ENCODE measurements at places on chromosomes 5 and 9.
A peak's percentile ranks its signal among the peaks of the same experiment; 100 is the strongest.

GRCh38 chr5:82255844-82256243 is 22.3 kb downstream of the RPS23 start:
- H3K27ac ChIP-seq, result no peak overlapping the region
- peaks cover 3% of the 10 kb centered on the region for H3K36me3 ChIP-seq
- no peak overlapping the region for H3K4me3 ChIP-seq
- no peaks in the 10 kb centered on the region for H3K27me3 ChIP-seq

DNA sequence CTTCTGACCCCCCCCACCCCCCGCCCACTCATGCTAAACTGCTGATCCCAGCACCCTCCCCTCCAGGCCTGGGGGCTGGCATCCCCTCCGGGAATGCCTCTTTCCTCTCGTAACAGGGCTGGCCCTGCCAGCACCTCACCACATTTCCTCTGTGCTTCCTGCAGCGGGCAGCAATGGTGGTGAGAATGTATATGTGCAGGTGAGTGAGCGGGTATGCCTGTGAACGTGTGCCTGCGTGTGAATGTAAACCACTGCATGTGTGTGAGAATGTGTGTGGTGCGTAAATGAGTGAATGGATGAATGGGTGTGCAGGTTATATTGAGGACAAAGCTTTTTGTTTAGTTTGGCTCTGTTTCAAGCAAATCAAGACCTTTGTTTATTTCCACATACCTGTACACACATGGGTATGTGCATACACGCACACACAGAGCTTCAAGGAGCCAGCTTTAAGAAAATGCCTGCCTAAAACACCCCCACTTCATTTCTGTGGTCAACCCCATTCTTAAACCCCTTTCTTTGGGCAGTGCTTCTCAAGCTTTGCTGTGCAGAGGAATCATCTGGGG is 95.7 kb upstream of the SHB start:
- H3K27me3 ChIP-seq, result no peaks in the 10 kb centered on the region
- no peak for DNase-seq
- H3K4me1 ChIP-seq, result peaks cover 3% of the 10 kb centered on the region
- no peak overlapping the region for H3K4me3 ChIP-seq
- no peaks in the 10 kb centered on the region for H3K36me3 ChIP-seq

- no peaks in the 10 kb centered on the region for H3K36me3 ChIP-seq
- no peak overlapping the region for H3K4me3 ChIP-seq
- H3K27me3 ChIP-seq, result peaks cover 8% of the 10 kb centered on the region
- H3K27ac ChIP-seq, result no peak overlapping the region
Observed at GRCh38 chr9:113657765-113658544, 194.4 kb downstream of the RGS3 start.

DNA sequence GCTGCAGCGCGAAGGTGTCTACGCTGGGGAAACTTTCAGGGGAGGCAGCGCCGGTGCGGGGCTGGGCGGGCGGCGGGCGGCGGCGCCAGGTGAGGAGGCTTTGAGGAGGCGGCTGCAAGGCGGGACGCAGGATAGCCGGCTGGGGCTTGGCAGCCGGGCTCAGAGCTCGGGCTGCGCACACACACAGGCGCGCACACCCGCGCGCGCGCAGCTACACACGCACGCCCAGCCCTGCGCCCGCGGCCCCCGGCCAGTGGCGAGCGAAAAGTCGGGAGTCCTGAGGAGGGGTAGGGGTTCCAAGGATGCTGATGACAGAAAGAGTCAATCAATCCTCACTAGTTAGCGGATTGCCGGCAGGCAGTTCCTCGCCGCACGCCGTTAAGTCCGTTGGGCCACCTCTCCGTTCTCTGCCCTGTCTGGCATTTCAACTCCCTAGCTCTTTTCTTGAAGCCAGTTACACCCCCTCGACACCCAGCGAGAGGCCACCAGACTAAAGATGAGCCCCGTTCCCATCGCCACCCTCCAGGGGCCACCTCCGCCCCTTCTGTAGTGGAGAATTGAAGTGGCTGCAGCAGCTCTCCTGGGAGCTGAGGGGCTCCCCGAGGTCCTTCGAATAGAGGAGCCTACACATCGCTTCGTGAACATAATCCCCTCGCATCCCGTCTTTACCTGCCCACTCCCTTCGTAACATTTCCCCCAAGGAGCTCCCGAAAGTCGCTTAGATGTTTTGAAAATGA is 1640.3 kb upstream of the C9orf72 start:
- no peak within 1 kb of the TSS for H3K27ac ChIP-seq
- DNase-seq, result no peak
- H3K36me3 ChIP-seq, result no peaks in the 10 kb centered on the region
- H3K4me1 ChIP-seq, result peaks cover 8% of the 10 kb centered on the region
- H3K27me3 ChIP-seq, result peaks cover 69% of the 10 kb centered on the region
- peak within 1 kb of the TSS; percentile 55 for H3K4me3 ChIP-seq

DNA sequence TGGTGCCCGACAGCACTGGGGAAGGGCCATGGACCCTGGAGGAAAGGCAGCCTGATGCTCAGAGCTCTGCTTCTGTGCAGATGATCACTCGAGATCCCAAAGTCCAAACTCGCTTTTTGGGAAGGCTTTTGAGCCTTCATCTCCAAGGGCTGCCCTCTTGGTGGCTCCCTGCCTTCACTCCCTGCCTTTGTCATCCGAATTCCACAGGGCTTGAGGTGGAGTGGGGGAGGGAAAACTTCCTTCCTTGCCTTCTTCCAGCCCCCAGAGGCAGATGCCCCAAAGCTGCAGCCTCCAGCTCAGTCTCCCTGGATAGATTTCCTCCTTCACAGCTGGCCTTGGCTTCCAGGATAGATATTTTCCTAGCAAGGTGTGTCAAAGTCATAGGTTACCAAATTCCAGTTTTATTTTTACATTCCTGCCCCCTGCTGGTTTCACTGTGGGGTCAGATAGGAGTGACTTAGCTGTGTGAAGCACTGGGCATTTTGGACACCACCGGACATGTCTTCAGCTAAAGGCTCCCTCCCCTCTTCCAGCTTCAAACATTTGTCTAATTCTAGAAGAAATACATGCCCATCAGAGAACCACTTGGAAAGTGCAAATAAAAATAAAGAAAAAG is 268.2 kb downstream of the HSPA4 start:
- DNase-seq, result no peak
- no peak overlapping the region for H3K4me3 ChIP-seq
- peaks cover 17% of the 10 kb centered on the region for H3K4me1 ChIP-seq
- H3K36me3 ChIP-seq, result no peaks in the 10 kb centered on the region
- no peaks in the 10 kb centered on the region for H3K27me3 ChIP-seq
- no peak overlapping the region for H3K27ac ChIP-seq

DNA sequence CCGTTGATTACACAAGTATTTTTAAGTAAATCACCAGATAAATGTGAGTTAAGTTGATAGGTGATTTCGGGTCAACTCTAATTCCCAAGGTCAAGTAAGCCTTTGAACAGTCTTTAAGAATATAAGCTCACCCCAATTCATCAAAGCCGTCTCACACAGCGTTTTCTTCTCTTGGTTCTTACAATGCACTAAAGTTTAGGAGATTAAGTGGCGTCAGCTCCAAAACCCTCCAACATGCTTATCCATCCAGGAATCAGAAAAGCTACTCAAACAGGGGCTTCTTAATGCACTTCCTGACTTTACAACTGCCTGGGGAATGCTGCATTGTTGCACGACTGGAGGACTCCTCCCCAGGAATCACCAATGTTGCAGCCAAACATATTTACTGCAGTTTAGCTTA is 206.2 kb upstream of the EFNA5 start:
- peaks cover 1% of the 10 kb centered on the region for H3K36me3 ChIP-seq
- peaks cover 5% of the 10 kb centered on the region for H3K4me1 ChIP-seq
- no peaks in the 10 kb centered on the region for H3K27me3 ChIP-seq
- no peak for DNase-seq
- no peak overlapping the region for H3K4me3 ChIP-seq

DNA sequence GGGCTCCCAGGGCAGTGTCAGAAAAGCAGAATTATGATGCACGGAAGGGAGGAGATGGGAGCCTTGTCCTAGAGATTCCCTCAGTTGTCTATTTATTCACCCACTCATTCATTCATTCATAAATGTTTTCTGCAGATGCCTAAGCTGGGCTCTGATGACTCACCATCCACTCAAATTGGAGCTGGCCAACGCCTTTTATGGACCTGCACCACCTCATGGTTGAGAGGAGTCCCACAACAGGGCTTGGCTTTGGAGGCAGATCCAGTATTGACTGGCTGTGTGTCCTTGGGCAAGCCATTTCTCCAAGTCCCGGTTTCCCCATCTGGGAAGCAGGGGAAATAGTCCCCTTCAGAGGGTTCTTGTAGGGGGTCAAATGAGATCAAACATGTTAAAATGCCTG is 227.8 kb downstream of the MELK start:
- no peaks in the 10 kb centered on the region for H3K4me1 ChIP-seq
- H3K27ac ChIP-seq, result no peak overlapping the region
- peaks cover 1% of the 10 kb centered on the region for H3K36me3 ChIP-seq

GRCh38 chr5:3127423-3127911 is 376.0 kb upstream of the IRX2 start:
- H3K27ac ChIP-seq, result no peak overlapping the region
- no peak overlapping the region for H3K4me3 ChIP-seq
- no peaks in the 10 kb centered on the region for H3K36me3 ChIP-seq
- H3K4me1 ChIP-seq, result no peaks in the 10 kb centered on the region
- H3K27me3 ChIP-seq, result peaks cover 9% of the 10 kb centered on the region

- peaks cover 6% of the 10 kb centered on the region for H3K27me3 ChIP-seq
- no peak overlapping the region for H3K27ac ChIP-seq
- H3K4me1 ChIP-seq, result no peaks in the 10 kb centered on the region
- no peaks in the 10 kb centered on the region for H3K36me3 ChIP-seq
- H3K4me3 ChIP-seq, result no peak overlapping the region
Observed at GRCh38 chr5:116730706-116731105, 156.1 kb upstream of the SEMA6A start.

- H3K4me1 ChIP-seq, result peaks cover 8% of the 10 kb centered on the region
- H3K27ac ChIP-seq, result no peak overlapping the region
- DNase-seq, result no peak
- H3K36me3 ChIP-seq, result peaks cover 44% of the 10 kb centered on the region
- no peaks in the 10 kb centered on the region for H3K27me3 ChIP-seq
Observed at GRCh38 chr5:146165460-146165859, 17.0 kb downstream of the LARS1 start.

DNA sequence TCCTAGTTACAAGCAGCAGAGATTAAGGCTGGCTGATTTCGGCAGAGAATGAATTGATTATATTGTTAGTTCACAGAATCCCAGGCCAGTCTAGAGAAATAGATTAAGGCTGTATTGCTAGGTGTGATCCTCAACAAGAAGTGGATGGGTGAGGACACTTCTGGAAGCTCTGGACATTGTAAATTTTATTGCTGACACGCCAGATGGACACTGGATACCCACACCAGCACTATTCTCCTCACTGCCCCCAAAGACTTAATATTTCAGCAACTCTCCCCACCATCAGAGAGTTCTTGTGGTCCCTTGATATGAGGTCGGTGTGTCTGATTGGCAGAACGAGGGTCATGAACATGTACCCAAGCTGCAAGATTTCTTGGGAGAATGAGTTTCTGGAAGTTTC is 171.6 kb upstream of the EGFLAM start:
- H3K27me3 ChIP-seq, result peaks cover 10% of the 10 kb centered on the region
- no peaks in the 10 kb centered on the region for H3K4me1 ChIP-seq
- DNase-seq, result no peak

- H3K36me3 ChIP-seq, result no peaks in the 10 kb centered on the region
- no peak overlapping the region for H3K4me3 ChIP-seq
- H3K27ac ChIP-seq, result no peak overlapping the region
- H3K4me1 ChIP-seq, result no peaks in the 10 kb centered on the region
- DNase-seq, result no peak
Observed at GRCh38 chr5:19928562-19929421, 59.2 kb downstream of the CDH18 start.

DNA sequence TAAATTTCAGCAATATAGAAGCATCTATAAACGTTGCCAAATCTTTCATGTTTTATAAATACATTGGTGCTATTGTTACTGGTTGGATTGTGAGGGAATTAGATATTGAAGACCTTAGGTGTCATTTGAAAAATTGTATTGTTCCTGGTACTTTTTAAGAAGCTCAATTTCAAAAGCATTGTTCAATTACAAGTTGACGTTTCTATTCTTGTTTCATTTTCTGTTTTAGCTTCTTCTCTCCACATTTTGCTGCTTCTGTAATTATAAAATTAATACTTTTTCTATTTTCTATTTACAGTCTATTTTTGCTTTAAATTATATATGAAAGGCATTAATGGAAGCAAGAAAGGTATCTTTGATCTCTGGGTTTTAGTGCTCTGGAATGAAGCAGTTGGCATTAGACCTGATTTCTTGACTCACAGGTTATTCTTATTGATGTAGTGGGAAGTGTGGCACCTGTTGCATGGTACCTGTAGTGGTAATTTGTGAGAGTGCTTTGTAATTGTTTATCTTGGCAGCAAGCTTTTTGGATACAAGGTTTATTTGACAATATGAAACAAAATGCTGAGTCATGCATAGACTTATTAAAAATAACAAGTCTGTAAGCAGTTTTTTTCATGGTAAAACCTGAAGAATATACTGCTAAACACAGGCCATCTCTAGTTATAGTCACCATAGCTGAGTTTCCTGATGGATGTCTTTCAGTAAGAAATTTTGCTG is 13.2 kb downstream of the MACIR start:
- peaks cover 22% of the 10 kb centered on the region for H3K36me3 ChIP-seq
- no peak for DNase-seq
- no peak overlapping the region for H3K27ac ChIP-seq
- H3K27me3 ChIP-seq, result no peaks in the 10 kb centered on the region
- H3K4me3 ChIP-seq, result no peak overlapping the region

GRCh38 chr5:116454417-116454927 is 120.2 kb downstream of the SEMA6A start:
- H3K4me1 ChIP-seq, result peaks cover 19% of the 10 kb centered on the region
- H3K36me3 ChIP-seq, result peaks cover 15% of the 10 kb centered on the region
- H3K4me3 ChIP-seq, result no peak overlapping the region
- H3K27me3 ChIP-seq, result no peaks in the 10 kb centered on the region
- DNase-seq, result peak; percentile 31
- no peak overlapping the region for H3K27ac ChIP-seq

DNA sequence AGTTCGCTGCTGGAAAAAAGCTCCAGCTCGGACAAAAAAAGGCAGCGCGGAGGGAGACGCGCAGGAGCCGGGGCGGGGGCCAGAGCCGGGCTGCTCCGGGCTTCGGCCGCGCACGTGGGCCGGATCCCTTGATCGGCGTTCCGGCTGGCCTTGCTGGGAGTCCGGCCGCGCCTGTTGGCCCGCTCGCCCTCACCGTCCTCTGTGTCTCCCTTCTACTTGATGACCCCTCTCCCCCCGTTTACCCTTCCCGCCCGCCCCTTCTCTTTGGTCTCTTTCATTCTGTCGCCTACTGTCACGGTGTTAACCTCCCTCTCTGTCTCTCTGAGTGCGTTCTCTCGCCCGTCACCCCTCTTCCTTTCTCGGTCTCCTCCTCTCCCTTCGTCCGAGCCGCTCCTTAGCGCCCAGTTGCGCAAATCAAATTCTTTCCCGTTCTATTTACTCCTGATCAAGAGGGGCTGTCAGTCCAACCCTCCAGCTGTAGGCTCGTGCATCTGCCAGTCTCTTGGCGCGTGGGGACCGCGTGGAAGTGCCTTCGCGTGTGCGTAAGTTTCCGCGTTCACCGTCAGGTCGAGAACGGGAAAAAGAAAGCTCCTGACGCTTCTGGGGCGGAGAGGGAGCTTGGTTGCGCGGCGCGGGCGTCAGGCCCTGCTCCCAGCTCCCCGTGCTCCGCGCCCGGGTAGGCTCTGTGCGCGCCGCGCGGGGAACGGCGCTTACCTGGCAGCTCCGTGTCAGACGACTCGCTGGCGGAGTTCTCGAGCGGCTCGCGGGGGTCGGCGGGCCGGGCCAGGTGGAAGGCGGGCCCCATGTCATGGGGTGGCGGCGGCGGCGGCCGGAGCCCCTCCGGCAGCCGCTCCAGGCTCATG is 798 bp downstream of the PITX1 start:
- H3K4me3 ChIP-seq, result peak overlapping the region; percentile 77
- H3K27me3 ChIP-seq, result peaks cover 88% of the 10 kb centered on the region
- peaks cover 39% of the 10 kb centered on the region for H3K4me1 ChIP-seq
- peak; percentile 30 for DNase-seq
- H3K36me3 ChIP-seq, result peaks cover 3% of the 10 kb centered on the region

GRCh38 chr9:16571127-16571802 is 299.2 kb downstream of the BNC2 start:
- no peak overlapping the region for H3K4me3 ChIP-seq
- peaks cover 9% of the 10 kb centered on the region for H3K27me3 ChIP-seq
- no peaks in the 10 kb centered on the region for H3K4me1 ChIP-seq
- no peaks in the 10 kb centered on the region for H3K36me3 ChIP-seq
- H3K27ac ChIP-seq, result no peak overlapping the region

Data from activated naive CD8-positive, alpha-beta T cell treated with anti-CD3 and anti-CD28 coated beads for 36 hours (primary cell).